ENCODE measurements at places on chromosomes 12 and 14.

- DNase-seq = no peak
Observed at GRCh38 chr14:60164404-60164711, 840 bp downstream of the DHRS7 start.

DNA sequence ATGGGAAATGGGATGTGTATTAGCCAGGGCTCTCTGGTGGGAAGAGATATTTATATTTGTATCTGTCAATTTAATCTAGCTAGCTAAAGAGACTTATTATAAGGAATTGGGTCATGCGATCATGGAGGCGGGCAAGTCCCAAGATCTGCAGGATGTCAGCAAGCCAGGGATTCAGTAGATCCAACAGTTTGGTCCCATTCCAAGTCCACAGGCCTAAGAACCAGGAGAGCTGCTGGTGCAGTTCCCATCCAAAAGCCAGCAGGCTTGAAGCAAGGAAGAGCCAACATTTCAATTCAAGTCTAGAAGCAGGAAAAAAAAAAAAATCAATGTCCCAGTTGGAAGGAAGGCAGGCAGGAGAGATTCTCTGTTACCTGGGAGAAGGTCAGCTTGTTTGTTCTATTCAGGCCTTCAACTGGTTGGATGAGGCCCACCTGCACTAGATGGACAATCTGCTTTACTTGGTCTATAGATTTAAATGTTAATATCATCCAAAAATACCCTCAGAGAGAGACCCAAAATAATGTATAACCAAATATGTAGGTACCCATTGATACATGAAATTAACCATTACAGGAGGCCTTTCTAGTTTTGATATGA is 60.7 kb upstream of the BCAT1 start:
- DNase-seq = no peak

GRCh38 chr12:27900920-27901879 is 71.3 kb downstream of the PTHLH start:
- no peak for DNase-seq

DNA sequence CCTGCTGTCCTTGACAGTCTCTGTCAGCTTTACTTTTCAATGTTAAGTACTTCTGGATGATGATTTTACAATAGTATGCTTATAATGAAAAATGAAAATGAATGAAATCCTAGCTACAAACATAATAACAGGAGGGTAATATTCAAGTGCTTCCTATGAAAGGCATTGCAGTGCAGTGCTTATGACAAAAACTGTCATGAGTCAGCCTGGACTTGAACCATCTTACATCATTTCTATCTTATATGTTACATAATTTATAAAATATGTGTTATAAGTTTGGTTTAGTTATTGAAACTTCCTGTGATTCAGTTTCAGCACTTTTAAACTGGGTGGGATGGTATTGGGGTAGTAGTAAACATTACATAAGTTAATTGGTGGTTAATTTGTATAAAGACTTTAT is 451.7 kb downstream of the TMEM117 start:
- DNase-seq = no peak

- no peak for DNase-seq
Observed at GRCh38 chr12:2027351-2027750, 23.1 kb upstream of the DCP1B start.

Data from kidney tubule cell (primary cell).